ENCODE measurements at places on chromosomes 3 and 15. TPM values are rescaled to one million over a fixed set of nuclear protein-coding genes. Genes with fewer than 3 reads are reported as not detected.

- H3K27me3 ChIP-seq = peaks cover 25% of the 10 kb centered on the region
- no peaks in the 10 kb centered on the region for H3K36me3 ChIP-seq
- no peak overlapping the region for H3K4me3 ChIP-seq
- no peak overlapping the region for H3K27ac ChIP-seq
- DNase-seq = no peak
Observed at GRCh38 chr3:159771865-159772611, 216.6 kb upstream of the IL12A start.

DNA sequence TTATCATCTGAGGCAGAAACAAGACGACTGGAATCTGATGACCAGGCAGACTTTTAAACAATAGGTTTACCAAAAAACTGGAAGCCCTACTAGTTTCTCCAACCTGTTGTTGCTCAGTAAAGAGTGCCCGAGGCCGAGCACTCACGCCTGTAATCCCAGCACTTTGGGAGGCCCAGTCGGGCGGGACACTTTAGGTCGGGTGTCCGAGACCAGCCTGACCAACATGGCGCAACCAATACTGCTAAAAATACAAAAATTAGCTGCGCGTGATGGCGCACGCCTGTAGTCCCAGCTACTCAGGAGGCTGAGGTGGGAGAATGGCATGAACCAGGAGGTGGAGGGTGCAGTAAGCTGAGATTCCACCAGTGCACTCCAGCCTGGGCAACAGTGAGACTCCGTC is 1.1 kb upstream of the WDR5B start:
- H3K4me3 ChIP-seq = peak overlapping the region; percentile 91
- no peaks in the 10 kb centered on the region for H3K27me3 ChIP-seq
- H3K27ac ChIP-seq = peak overlapping the region; percentile 98

- peaks cover 2% of the 10 kb centered on the region for H3K4me1 ChIP-seq
- H3K36me3 ChIP-seq = no peaks in the 10 kb centered on the region
- no peak for DNase-seq
- no peak overlapping the region for H3K27ac ChIP-seq
- H3K27me3 ChIP-seq = no peaks in the 10 kb centered on the region
Observed at GRCh38 chr3:109643590-109643989, 306.2 kb upstream of the DPPA4 start.

DNA sequence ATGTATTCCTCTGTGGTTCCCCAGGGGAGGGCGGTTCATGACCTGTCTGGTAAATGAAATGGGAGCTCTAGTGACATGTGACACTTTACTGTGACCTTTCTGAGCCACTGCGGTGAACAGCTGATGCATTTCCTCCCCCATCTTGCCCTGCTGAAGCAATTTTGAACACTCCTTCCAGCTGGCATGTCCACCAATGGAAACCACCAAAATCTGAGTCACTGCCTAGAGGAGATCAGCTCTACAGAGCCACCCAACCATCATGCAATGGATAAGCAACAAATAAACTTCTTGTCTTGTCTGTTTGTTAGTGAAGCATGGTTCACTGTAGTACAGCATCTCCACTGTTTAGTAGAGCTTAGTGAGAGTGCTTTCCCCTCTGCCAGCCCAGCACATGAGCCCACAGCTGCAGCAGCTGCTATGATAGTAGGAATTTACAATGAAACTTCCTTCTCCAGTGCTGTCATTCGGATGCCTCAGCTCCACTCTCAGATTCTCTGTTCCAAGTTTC is 479.4 kb downstream of the NTRK3 start:
- no peak for DNase-seq
- no peaks in the 10 kb centered on the region for H3K4me1 ChIP-seq
- peaks cover 8% of the 10 kb centered on the region for H3K27me3 ChIP-seq

The NR2E3 gene
- not detected for total RNA-seq

The ZPLD1 gene
- total RNA-seq = not detected

The ALCAM gene
- 28.6 TPM for total RNA-seq

The CLDN11 gene
- total RNA-seq = 2.4 TPM
